ENCODE measurements at places on chromosomes 6 and 20. TPM values are rescaled to one million over a fixed set of nuclear protein-coding genes. Genes with fewer than 3 reads are reported as not detected.

NKAIN4 gene
- not detected for total RNA-seq

TEAD3 gene
- total RNA-seq, result 27.9 TPM

OR2B3 gene
- not detected for total RNA-seq

DSE gene
- total RNA-seq, result 22.4 TPM

IL22RA2 gene
- not detected for total RNA-seq

RAET1G gene
- 1.8 TPM for total RNA-seq

PNPLA1 gene
- total RNA-seq, result not detected

HLA-DQB1 gene
- not detected for total RNA-seq

BEND3 gene
- total RNA-seq, result 1.3 TPM

ABHD16B gene
- total RNA-seq, result not detected

RFX6 gene
- not detected for total RNA-seq

SAMD5 gene
- 0.50 TPM for total RNA-seq

DEFB124 gene
- not detected for total RNA-seq

ENPP3 gene
- total RNA-seq, result 1.5 TPM

KIAA0408 gene
- total RNA-seq, result 0.30 TPM

FOXQ1 gene
- total RNA-seq, result 0.45 TPM

OTOR gene
- not detected for total RNA-seq

NR2E1 gene
- not detected for total RNA-seq

SFTA2 gene
- total RNA-seq, result not detected

AHCY gene
- total RNA-seq, result 151 TPM

FAM184A gene
- 0.17 TPM for total RNA-seq

ABHD12 gene
- total RNA-seq, result 79.2 TPM

COL9A1 gene
- total RNA-seq, result not detected

SAMHD1 gene
- 14.3 TPM for total RNA-seq

GJA10 gene
- not detected for total RNA-seq

PIGT gene
- total RNA-seq, result 91.5 TPM

PRPH2 gene
- 1.7 TPM for total RNA-seq

SEL1L2 gene
- total RNA-seq, result not detected

HSPA1L gene
- 0.50 TPM for total RNA-seq

LINC00237 gene
- not detected for total RNA-seq

TMEM30A gene
- total RNA-seq, result 48.3 TPM

FABP7 gene
- not detected for total RNA-seq

CD93 gene
- total RNA-seq, result not detected

FGD2 gene
- not detected for total RNA-seq

C20orf144 gene
- total RNA-seq, result 0.84 TPM
